ENCODE measurements at places on chromosomes 2 and 18.
A peak's percentile ranks its signal among the peaks of the same experiment; 100 is the strongest.

DNA sequence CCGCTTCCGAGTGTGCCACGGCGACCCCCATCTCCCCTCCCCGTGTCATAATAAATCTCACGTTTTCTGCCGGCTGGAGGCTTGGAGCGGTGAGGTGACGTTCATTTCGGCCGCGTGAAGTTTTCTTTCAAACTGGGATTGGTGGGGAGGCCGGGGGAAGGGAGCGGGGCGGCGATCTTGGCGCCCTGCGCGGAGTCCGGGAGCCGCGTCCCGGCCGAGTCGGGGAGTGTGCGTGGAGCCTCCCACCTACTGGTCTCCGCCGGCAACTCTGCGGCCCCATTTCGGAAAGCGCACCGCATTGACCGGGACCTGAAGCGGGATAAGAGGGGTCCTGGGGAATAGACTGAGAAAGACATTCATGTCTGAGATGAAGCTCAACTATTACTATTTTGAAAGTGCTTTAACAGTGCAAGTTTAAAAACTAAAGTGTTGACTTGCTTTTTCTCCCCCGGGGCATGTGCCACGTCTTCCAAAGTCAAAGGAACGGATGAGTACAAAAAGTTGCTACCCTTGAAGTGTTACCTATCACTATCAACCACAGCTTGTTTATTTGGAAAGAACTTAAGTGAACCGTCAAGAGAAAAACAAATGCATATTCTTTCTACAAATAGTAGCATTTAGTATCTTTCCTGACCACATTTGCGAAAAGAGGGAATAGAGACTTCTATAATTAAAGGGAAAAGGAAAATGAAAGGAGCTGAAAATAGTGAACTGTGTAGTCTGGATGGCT, 818 bp upstream of the IKZF2 start:
- DNase-seq = peak; percentile 79

DNA sequence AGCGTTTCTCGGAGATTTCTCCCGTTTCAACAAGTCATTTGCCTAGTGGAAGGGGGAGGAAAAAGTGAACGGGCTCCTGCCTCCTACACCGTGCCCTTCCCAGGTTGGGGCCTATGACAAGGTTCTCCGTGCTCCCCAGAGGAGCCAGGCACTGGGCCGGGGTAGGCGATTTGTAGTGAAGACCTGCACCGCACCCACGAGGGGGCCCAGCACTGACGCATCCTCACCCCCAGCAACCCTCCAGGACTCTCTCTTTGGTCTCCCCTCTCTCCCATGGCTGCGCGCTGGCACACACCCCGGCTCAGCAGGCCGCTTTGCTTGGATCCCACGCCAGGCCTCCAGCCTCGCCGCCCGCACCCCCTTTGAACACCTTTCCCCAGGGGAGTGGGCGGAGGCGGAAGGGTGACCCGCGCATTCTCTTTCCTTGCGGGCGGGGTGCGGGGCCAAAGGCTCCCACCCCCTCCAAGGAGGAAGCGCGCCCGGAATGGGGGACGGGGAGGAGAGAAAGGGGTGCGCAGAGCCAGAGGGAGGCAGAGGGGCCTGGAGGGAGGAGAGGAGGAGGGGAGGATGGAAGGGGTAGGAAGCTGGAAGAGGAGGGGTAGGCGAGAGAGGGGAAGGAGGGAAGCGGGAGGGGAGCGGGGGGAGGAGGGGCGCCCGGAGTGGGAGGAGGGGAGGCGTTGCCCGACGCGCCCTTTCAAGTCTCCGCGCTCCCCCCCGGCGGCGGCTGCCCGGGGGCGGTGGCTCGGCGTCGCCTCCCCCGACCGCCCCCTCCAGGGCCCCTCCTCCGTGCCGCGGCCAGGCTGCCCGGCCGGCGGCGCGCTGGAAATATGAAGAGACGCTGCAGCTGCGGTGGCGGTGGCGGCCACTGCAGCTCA, at the start of gene APCDD1:
Gene APCDD1 (plus strand): TSS at position 830 of the 875 bp plus-strand sequence. CDS start 347 bp downstream, outside the sequence.
- DNase-seq = peak; percentile 85

DNA sequence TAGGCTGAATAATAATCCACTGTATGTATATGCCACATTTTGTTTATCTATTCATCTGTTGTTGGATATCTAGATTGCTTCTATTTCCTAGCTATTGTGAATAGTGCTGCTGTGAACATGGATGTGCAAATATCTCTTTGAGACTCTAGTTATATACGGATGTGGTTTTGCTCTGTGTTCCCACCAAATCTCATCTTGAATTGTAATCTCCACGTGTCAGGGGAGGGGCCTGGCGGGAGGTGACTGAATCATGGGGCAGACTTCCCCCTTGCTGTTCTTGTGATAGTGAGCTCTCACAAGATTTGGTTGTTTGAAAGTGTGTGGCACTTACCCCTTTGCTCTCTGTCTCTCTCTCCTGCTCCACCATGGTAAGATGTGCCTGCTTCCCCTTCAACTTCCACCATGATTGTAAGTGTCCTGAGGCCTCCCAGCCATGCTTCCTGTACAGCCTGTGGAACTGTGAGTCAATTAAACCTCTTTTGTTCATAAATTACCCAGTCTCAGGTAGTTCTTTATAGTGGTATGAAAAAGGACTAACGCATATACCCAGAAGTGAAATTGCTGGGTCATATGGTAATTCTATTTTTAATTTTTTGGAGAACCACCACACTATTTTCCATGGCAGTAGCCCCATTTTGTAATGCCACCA, 86.1 kb upstream of the UPP2 start:
- DNase-seq = no peak

- DNase-seq = peak; percentile 64
Observed at GRCh38 chr18:76391746-76392145, 103.3 kb downstream of the ZNF516 start.

GRCh38 chr2:219405451-219405850, 12.7 kb upstream of the DES start:
- no peak for DNase-seq

GRCh38 chr2:17793803-17794354, 22.4 kb upstream of the MSGN1 start:
- no peak for DNase-seq

- no peak for DNase-seq
Observed at GRCh38 chr18:37445368-37445767, 120.2 kb downstream of the CELF4 start.

GRCh38 chr18:911025-911424, 6.4 kb downstream of the ADCYAP1 start:
- no peak for DNase-seq

GRCh38 chr2:45237850-45238542, 228.7 kb upstream of the SIX2 start:
- DNase-seq = no peak

GRCh38 chr18:31587529-31587928, 4.1 kb upstream of the TTR start:
- DNase-seq = no peak

GRCh38 chr2:160220545-160221009, 20.5 kb upstream of the ITGB6 start:
- DNase-seq = no peak

DNA sequence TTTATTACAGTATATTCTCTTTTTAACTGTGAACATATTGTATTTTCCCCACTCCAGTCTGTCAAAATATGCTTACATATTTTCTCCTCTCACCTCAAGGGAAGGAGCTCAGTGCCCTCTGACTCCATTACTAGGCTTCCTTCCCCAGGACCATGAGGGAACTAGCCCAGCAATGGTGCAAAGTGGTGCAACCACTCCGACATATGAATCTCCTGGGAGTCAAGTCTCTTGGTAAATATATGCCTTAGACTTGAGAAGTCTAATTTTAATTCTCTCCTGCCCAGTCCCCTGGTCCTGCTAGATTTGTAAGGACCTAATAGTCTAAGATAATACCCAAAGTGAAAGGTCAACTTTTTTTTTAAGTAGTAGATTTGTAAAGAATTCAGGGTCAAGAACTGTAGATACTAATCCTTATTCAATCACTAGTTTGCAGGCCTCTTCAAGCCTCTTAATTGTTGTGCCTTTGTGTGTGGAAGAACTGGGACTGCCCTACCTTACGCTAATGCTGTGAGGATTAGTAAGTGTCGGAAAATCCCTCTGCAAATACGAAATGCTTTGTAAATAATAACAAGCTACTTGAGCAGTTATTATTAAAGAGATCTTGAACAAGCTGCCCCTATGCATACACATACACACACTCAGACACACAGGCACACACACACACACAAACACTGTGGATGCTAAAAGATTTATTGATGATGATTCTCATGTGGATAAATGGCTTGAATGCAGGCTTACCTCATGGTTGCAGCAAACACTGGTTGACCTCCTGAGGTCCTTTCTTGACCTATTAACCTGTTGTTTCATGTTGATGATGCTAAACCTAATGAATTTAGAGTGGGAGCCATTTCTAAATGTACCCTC, 251.2 kb upstream of the PARD3B start:
- no peak for DNase-seq

DNA sequence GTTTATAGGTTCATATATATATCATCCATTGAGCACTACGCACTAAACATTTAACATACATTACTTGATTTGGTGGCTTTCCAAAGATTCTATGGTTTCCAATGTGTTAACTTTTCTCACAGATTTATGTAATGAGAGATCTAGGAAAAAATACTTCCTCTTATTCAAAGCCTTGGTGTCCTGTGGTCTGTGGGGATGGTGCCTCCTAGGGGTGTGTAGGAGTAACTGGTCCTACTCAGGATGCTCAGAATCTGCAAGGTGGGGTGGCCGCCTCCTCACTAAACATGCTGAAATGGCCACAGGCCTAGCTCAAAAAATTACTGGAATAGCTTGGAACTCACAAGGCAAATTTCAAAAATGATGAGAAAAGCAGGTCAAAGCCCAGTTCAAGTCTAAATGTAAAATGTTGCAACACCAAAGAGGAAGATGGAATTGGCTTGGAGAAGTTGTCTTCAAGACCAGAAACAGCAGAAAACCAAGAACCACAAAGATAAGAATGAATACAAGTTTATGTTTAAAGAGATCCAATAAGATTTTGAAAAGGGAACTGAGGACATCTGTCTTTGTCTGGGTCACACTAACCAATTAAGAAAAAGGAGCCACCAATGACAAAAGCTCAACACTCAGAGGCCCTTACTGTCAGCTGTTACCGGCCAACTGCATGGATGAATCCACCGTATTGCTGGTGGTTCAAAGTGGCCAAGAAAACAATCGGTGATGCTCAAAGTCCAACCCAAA, 11.5 kb downstream of the GPR55 start:
- DNase-seq = no peak

DNA sequence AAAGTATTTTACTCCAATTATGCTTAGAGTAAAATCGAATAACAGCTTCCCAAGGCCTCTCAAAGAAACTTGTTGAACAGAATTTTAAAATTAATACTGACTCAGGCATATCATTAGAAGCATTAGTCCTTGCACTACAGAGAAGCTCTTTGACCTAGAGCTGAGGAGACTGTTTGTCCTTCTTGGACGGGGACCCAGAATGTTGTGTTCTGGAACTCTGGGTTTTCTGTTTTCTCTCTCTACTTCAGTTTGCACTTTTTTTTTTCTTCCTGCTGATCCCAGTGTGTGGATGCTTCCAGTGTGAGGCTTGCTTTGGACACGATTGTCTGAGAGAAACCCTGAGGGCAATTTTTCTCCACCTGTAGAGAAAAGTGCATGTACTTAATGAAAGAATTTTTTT, 847.6 kb downstream of the SOCS6 start:
- DNase-seq = no peak

DNA sequence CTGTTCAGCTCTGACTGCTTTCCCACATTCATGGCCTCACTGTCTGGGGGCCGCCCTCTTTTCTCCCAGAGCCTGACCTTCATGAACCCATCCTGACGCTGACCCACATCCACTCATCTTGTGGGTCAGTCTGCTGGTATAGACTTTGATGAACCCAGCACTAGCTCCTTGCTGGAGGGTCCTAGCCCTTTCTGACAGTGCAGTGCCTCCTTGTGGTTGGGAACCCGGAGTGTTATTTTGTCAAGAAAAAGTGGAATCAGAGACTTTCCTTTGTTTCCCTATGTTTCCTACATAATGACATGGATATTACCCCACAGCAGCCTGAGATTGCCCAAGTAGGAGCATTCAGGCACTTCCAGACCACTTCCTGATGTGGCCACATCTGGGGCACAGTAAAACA, 19.3 kb upstream of the OSR1 start:
- DNase-seq = no peak

GRCh38 chr2:95018301-95018700, 7.2 kb upstream of the MAL start:
- DNase-seq = no peak

DNA sequence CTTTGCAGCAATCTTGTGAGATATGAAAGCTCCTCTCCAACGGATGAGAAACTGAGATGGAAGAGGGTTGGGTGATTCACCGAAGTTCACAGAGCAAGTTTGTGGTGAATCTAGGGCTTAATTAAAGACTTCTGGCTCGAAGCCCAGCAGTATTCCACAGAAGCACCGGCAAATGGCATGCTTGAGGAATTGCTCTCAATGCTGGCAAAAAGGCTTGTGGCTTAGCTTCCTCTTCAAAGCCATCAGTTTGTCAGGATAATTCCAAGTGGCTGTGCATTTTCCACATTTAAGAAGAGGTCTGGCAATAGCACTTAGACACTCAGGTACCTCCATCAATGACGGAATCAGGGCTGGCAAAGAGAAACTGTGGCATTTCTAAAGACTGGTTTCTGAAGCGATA, 98.7 kb upstream of the SLC66A3 start:
- DNase-seq = no peak

DNA sequence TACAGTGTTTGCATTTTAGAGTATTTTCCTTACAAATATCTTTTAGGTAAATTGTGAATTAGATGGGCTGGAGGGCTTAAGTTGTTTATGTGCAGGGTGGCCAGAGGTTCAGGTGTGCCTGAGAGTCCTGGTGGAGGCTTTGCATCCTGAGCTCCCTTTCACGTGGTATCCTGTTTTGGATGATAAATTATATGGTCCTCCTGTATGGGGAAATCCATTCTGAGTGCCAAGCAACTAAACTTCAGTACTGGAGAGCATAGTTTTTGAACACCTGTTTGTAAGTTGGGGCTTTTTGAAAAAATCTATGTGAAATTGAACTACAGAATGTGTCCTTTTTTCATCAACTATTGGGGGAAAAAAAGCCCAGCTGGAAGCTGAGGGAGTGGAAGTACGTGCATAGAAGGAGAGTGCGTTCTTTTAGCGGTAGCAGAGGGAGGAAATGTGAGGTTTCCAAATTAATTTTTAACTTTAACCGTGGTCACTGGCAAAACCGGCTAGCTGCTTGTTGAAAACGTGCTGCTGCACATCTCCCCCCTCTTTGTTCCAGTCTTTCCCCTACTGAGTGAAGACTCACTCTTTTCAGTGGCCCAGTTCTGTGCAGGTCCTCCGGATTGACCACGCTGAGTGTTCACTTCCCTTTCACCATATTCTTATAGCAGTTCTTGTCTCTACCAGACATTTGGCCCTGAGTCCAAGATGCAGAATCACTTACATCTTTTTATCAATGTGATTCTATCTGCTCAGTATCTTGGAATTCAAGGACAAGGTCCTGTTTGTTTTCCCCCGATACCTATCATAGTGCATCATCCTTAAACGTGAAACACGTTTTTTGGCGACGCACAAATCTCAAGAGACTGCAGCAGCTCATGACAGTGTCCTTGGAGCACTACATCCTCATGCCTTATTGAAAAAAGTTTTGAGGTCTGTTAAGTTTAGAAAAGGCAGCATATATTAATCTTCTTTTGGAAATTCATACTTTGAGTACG, 15.3 kb downstream of the CNOT11 start:
- no peak for DNase-seq

GRCh38 chr2:103012590-103012989, 250.8 kb downstream of the TMEM182 start:
- no peak for DNase-seq

- no peak for DNase-seq
Observed at GRCh38 chr2:75133621-75134570, 65.4 kb downstream of the TACR1 start.

All from type B pancreatic cell (in vitro differentiated cells).